CD4-positive, alpha-beta T cell (primary cell): ENCODE measurements at places on chromosomes 4 and X. TPM values are rescaled to one million over a fixed set of nuclear protein-coding genes. Genes with fewer than 3 reads are reported as not detected.

GRCh38 chr4:48815483-48815882 is 15.4 kb upstream of the OCIAD1 start:
- no peak for DNase-seq

DNA sequence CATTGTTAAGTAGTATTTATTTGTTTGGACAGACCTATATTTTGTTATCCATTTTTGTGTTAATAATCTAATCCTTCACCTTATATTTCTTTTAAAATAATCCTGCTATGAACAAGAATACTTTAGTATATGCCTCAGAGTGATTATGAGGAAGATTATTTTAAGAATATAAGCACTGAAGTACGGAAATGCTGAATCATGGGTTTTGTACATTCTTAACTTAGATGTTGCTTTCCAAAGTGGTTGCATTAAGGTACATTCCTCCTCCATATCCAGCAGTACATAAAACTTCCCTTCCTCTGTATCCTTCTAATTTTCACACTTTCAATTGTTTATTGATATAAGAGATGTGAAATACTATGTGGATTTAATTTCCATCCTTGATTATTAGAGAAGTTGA is 491.4 kb upstream of the GRID2 start:
- DNase-seq: no peak

- no peak for DNase-seq
Observed at GRCh38 chr4:77564231-77564630, 41.4 kb upstream of the CXCL13 start.

DNA sequence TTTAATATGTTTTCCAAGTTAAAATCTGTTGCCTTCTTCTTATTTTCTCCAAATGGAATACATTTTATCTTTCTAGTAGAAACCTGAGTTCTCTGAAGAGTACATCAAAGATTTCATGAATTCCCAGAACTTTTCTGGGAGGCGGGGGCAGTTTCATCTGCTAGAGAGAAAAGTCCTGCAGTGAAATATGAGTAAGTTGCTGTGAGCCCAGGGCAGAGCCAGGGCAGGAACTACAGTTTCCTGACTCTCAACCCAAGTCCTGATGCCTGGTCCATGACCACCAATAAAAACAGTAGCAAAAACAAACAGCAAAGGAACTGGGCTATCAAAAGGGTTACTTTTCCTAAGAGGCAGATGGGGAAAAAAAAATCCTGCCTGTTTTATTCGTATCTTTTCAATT is 239.4 kb upstream of the CTSO start:
- DNase-seq: no peak

HOPX gene
- total RNA-seq: 4.3 TPM

ZNF630 gene
- total RNA-seq: 1.9 TPM

TCP11X2 gene
- not detected for total RNA-seq
